ENCODE measurements at places on chromosomes 2 and 18.

DNA sequence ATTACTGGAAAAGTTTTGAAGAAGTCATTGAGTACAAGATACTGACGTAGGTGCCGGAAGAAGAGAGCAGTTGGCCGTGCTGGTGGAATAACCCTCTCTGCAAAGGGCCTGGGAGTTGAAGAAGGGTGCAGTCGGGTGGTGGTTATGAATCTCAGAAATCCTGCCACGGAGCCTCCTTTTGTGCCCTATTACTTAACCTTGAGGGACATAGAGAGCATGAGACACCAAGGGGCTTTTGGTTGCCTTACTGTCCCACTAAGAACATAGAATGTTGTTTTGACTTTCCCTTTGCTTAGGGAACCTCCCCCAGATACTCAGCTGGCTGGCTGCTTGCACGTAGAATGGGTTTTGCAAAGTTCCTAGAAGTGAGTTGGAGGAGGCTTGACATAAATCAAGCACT, 1.3 kb upstream of the CD28 start:
- DNase-seq: no peak

DNA sequence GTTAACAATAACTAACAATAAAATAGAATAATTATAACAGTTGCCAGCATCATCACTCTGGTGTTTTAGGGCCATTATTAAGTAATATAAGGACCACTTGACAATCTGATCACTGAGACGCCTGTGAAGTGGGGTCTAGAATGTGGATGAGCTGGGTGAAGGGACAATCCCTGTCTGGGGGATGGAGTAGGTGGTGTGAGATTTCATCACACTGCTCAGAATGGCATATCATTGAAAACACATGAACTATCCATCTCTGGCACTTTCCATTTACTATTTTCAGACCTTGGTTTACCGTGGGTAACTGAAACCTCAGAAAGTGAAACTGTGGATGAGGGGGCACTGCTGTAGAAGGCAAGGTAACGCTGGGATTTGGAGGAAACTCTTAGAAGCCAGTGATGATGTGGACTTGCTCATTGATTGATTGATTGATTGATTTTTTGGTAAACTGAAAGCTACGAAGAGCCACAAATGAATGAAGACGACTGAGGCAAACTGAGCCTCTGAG, 204.4 kb upstream of the TWIST2 start:
- no peak for DNase-seq

- peak; percentile 45 for DNase-seq
These were observed 563.1 kb upstream of the PIK3C3 start for GRCh38 chr18:41391616-41392595.

GRCh38 chr2:158102446-158102845, 770 bp downstream of the UPP2 start:
- no peak for DNase-seq

DNA sequence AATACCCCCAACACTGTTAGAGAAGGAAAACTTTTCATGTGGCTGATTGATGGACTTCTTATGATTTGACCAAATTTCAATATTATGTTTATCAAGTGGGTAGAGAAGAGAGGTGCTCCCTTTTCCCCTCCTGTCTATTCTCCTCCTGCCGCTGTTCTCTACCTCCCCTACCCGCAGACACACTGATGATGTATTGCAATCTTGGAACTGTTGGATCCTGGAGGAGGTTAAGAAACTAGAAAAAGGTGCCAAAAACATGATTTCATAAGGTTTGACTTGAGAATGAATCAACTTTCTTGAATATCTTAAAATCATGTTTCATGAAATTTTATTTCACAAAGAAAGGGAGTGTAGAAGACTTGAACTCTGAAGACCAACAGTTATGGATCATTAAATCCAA, 125.8 kb downstream of the MEIS1 start:
- no peak for DNase-seq

- DNase-seq: no peak
These were observed 47.5 kb downstream of the ZNF638 start for GRCh38 chr2:71379086-71379485.

DNA sequence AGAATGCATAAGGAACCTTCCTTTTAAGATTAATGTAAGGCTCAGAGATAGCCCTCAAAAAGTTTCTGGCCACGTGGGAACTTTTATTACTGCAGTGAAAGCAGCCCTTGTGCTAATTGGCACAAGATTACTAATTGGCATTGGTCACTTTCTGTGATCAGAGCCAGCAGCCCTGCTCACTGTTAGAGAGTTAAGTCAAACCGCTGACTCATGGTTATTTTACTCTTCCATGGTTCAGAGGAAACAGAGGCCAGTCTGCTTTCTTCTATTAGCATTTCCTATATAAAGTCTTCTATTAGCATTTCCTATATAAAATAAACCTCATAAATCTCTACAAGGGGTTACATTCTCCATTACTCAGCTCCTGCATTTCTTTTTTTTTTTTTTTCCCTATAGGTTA, 1.5 kb upstream of the SLC35G4 start:
- no peak for DNase-seq

GRCh38 chr18:79542876-79543750, 136.5 kb upstream of the CTDP1 start:
- no peak for DNase-seq

Data from NCI-H2081 treated with DMSO at 0.1 percent for 48 hours (cell line).